ENCODE measurements at places on chromosomes 5 and 9.

- DNase-seq: no peak
These were observed 170.9 kb upstream of the GHR start for GRCh38 chr5:42252306-42252705.

- DNase-seq: no peak
These were observed 345.6 kb downstream of the BNC2 start for GRCh38 chr9:16524823-16525222.

DNA sequence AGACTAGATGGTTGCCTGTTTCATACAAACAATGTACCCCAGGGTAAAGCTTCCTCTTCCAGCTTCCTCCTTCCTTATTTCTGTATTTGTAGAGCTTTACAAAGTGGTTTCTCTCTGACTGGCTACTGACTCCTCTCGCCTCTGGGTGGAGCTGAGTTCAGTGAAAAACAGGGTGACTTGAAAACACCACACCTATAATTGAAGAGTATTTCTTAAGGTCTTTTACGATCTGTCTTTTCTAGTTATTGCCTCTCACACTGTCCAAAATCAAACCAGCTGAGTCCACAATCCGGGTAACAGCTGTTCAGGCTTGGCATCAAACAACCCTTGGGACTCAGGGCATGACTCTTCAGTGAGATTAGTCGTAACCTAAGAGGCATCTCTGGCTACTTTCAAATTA is 200.4 kb downstream of the ARRDC3 start:
- no peak for DNase-seq

DNA sequence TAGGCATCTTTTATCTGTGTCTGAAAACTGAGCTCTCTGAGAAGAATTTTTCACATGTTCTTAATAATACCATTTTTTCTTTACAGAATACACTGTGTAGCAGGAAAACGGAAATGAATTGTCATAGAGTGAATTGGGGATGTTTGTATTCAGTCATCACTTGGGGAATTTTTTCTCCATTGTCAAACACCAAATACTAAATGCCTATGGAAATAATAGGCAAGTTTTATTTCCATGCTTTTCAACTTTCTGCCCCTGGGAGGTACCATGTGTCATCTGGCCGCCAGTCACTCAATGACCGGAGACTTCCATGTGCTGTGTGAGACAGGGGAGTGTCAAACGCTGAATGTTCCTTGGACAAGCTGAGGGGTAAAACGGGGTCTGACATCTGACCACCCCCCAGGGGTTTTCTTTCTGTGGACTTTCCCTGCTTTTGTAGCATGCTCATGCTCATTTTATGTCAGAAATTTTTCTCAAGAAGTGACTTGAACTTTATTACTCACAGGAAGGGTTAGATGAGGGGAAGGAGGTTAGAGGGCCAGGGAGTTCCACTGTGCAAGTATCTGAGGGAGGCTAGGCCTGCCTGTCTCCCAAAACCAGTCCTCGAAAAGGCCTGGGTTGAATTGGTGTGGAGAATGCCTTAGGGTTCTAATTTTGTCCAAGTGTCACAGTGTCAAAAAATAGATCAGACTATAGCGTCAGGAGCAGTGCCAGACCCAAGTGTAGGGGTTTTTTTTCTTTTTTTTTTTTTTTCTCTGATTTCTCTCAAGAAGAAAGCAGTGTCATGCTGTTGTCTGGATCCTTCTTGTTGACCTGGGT is 438.6 kb downstream of the AGTPBP1 start:
- DNase-seq: no peak

GRCh38 chr5:90897618-90898017 is 339.0 kb downstream of the ADGRV1 start:
- no peak for DNase-seq

Data from AG09319 (cell line).